Esophagus muscularis mucosa (tissue), 4 donors: ENCODE measurements at places on chromosomes 6 and 20.

DNA sequence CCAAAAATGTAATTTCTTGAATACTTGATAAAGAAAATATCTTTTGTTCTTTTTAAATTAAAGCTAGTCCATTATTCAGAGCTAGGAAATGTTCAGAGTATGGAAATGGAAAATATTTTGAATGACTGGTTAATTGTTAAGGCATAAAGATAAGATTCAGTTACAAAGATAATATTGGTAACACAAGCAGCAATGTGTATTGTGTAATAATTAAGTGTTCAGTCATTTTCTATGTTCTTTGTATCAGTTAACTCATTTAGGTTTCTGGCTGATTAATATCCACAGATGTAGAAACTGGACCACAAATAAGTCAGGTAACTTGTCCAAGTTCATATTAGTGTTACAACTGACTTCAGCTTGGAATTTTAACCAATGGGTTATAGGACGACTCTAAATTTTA, 442.2 kb upstream of the MANEA start:
- H3K27me3 ChIP-seq: no peaks in the 10 kb centered on the region
- no peaks in the 10 kb centered on the region for H3K36me3 ChIP-seq
- H3K4me3 ChIP-seq: no peak overlapping the region
- DNase-seq: no peak

GRCh38 chr20:31857861-31858759, 12.2 kb downstream of the DUSP15 start:
- H3K4me3 ChIP-seq: no peak overlapping the region
- H3K36me3 ChIP-seq: no peaks in the 10 kb centered on the region
- peaks cover 20% of the 10 kb centered on the region for H3K4me1 ChIP-seq
- peaks cover 5% of the 10 kb centered on the region for H3K27me3 ChIP-seq

DNA sequence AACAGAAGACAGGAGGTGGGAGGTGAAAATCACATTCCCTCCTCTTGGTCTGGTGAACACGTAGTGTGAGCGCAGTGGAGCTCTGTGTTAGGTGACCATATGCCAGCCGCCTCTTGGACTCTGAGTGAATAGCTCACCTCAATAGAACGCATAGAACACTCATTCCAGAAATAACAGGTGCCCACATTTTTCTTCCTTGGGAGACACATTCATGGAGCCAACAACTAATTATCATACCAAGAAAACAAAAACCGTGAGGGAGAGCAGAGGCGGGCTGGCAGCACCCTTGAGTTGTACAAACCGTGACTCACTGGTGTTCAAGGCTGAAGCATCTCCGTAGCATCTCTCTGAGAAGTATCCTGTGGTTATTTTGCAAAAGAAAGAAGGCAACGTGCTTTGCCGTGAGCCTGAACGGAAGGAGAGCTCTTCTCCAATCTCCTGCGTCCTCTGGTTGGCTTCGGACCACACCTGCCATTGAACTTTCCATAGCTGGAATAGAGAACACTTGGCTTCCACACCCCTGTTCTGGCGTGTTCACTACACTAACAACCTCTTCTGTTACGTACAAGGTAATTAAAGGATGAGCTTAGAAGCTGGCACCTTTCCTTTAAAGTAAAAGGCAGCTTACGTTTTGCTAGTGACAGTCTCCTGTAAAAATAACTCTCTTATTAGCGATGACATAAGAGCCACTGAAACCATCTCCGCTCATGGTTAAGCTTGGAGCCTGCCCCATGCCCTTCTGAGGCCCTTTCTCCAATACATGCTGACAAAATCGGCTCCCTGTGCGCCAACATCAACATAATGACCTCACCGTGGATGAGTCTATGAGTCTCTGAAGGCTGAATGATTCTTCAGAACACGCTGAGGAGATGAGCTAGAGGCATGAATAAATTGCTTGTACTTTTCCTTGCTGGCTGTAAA, 30.2 kb upstream of the SGK1 start:
- no peak overlapping the region for H3K27ac ChIP-seq
- no peaks in the 10 kb centered on the region for H3K27me3 ChIP-seq
- DNase-seq: no peak
- no peak overlapping the region for H3K4me3 ChIP-seq
- H3K36me3 ChIP-seq: no peaks in the 10 kb centered on the region

DNA sequence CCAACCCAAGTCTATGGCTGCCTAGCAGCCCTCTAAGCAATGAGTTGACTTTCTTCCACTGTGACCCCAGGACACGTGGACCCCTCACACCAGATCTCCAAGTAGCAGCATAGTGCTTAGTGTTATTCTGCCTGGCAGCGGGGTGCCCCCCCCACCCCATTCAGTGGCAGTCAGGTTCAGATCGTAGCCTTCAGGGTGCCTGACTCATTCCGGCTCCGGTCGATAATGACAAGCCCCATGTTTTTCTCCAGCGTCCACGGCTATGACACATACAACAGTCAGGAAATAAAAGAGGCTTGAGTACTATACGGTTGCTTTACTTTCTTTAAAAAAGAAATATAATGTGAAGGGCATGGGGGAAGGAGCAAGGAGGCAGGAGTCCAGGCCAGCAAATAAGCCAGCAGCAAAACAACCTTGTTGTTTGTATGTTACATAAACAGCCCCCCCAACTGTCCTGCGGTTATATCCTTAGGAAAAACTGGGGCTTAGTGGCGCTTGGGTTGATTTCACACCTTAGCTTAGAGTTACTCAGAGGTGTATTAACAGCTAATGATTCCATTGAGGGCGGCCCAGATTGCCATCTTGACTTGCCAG, 23.1 kb downstream of the GNAS start:
- H3K4me1 ChIP-seq: peaks cover under 1% of the 10 kb centered on the region
- H3K4me3 ChIP-seq: no peak overlapping the region
- no peaks in the 10 kb centered on the region for H3K27me3 ChIP-seq
- no peak overlapping the region for H3K27ac ChIP-seq
- H3K36me3 ChIP-seq: no peaks in the 10 kb centered on the region
